Tongue (tissue), 3 donors: ENCODE measurements at places on chromosomes 13 and 19. TPM values are rescaled to one million over a fixed set of nuclear protein-coding genes. Genes with fewer than 3 reads are reported as not detected.

The ZNF419 gene
- 12.0 TPM for total RNA-seq

The LPAR6 gene
- total RNA-seq: 54.1 TPM

The PTGIR gene
- total RNA-seq: 4.5 TPM

The NFIC gene
- 70.0 TPM for total RNA-seq

DNA sequence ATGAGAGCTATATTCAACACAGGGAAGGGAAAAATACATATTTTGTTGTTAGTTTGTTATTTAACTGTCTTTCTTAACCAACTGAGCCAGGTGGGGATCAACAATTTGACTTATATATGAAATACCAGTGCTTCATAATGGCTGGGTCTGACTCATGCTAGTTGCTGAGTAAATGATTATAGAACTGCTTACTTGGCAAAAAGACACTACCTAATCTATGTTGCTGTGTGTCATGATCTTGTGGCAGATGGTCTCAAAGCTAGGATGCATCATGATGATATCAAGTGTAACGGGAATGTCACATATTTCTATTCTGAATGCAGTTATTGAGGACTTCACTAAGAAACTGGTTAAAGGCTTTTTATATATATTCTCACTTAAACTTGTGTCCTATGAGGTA is 727.4 kb upstream of the SLITRK1 start:
- DNase-seq: no peak

DNA sequence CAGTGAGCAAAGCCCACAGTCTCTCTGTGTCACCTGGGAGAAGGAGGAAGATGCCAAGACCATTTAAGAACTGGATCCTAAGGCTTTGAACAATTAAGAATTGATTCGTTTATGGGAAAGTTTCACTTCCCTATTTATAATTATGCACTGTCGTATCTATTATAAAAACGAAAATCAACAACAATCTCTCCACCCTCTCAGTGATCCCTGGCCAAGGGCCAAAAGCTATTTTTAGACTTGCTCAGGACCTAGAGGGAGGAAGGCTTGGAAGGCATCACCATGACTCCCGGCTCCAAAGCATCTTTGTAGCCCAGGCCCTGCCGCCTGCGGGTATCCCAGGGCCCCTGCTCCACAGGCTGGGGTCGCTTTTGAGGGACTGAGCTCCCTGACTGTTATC is 1.3 kb downstream of the RHPN2 start:
- DNase-seq: no peak

- DNase-seq: no peak
Measured at GRCh38 chr13:86563308-86563707, 764.1 kb upstream of the SLITRK6 start.

- peak; percentile 98 for DNase-seq
Measured at GRCh38 chr19:1438035-1438932, at the start of gene RPS15. Gene RPS15, plus strand, starts transcription at chr19:1438396. Its CDS starts 30 bp downstream, at chr19:1438426.

DNA sequence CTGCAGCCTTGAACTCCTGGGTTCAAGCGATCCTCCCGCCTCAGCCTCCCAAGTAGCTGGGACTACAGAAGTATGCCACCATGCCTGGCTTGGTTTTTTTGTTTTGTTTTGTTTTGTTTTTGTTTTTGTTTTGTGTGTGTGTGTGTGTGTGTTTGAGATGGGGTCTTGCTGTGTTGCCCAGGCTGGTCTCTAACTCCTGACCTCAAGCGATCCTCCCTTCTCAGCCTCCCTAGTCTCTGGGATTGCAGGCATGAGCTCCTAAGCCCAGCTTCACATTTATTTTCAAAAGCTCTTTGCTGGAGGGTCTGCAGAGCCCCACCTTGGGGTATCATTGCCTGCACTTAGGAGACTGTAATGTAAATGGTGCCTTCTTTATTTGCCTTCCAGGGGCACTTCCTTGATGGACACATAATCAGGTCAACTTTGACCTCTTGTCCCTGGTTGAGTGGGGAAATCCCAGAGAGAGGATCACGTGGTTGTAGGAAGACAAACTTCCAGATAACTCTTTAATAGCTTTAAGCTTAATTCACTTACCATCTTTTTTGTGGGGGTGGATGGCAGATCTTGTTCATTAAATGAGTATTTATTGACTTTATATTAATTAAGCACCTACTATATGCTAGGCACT is 72.9 kb upstream of the NPAS1 start:
- DNase-seq: no peak
